ENCODE measurements at places on chromosomes 6 and 20.

- DNase-seq, result no peak
These were observed 304.7 kb upstream of the RGS17 start for GRCh38 chr6:153435787-153436186.

DNA sequence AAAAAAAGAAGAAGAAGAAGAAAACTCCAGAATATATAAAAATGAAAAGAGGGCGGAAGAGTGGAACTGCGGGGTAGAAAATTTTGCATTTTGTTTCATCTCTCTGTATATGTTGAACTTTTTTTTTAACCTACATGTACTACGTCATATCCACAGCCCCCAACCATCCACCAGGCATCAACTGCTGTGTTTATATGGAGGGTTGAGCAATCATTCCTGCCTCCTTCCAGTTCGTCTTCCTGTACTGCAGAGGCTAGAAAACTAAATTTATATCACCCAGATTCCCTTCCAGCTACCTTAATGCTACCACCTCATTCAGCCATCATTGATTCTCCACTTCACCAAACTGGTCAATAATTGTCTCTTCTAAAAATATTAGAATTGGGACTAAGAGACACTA lies 9.5 kb upstream of the SIGLEC1 start:
- DNase-seq, result no peak

DNA sequence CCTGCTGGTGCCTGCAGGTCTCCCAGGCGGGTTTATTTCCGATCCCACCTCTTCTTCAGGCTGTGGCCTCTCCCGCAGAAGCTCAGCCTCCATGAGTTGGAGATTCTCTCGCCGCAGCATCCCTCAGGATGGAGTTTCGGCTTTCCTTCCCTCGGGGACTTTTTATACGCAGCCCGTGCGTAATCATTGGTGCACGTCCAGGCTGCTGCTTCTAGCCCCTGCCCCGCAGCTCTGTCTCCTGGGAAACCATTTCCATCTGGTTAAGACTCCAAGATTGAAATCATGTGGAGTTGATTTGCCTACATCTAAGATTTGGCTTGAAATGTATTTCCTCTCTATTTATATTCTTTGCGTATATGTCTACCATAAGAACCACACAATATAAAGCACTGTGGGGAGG lies 46.7 kb upstream of the CARMIL1 start:
- DNase-seq, result no peak

DNA sequence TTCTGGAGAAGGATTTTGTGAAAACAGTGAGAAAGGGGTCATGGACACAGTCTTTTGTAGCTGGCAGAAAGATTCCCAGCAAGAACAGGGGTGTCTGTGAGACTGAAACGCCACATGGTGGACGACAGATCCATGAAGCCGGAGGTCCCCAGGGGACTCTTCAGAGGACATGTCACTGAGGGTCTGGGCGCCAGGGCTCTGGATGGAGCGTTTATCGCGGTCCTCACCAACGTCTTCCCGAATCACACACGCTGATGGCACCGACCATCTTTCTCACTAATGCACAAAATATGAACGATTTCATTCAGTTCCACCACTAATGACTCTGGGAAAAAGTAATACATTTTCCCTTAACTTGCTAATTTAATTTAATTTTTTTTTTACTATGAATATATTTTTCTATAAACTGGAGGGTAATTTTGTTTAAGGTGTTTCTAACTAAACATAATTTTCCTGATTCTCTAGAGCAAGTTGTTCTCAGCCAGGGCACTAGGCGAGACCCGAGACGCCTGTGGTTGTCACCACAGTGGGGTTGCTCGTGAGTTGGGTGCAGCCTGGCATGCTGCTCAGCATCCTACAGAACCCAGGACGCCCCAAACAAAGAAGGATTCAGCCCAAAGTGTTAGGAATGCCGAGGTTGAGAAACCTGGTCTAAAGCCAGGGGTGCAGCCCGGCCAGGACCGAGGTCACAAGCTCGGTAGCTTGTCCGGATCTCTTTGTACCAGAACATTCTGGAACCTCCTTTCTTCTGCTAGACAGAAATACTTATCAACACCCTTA lies 306.2 kb downstream of the TAF4 start:
- no peak for DNase-seq

DNA sequence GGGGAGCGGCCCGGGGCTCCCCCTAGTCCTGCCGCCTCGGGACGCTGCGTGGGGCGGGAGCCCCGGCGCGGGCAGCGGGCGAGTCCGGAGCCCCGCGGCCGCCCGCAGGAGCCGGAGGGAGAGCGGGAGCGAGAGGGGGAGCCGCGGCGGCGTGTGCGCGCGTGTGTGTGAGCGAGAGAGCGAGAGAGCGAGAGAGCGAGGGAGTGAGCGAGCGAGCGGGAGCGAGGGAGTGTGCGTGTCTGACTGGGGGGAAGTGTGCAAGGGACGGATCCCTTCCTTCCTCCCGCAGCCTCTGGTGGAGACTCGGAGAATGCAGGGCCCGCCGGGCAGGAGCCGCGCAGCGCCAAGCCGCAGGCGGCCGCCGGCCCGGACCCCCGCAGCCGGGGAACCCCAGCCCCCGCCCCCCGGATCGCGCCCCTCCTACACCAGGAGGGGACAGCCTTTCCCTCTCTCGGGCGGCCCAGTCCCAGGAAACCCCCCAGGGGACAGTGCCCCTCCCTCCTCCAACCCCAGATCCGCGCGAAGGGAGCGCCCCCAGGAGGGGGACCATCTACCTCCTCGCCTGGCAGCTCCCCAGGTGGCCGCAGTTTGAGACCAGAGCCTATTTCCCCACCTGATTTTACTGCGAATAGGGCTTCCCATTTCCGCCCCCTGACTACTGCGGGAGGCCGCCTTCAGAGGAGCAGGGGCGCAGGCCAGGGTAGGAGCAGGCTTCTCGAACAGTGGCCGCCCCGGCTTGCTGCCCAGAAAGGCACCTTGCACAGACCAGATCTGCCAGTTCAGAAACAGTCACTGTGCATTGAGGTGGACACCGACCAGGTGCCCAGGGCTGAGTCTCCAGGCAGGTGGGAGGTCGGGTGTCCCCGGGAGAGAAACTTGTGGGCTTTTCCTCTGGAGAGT lies at the start of gene CDH22:
Gene CDH22 (minus strand): TSS at position 241 of the 900 bp plus-strand sequence. CDS start 57,204 bp downstream, outside the sequence.
- no peak for DNase-seq

DNA sequence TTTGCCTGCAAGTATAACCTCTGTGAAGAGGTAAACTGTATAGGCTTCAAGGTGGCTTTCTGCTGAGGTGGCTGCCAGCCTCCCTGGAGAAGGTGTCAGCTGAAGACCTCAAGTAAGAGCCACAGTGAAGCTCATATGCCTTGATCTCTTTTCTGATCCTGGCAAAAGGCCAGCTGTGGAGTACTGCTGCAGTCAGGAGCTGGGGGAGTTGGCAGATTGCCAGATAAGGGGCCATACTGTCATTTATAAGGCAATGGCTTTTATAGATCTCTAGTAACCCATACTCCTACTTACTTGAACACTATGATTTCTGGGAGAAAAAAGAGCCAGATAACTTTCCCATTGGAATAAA lies 8.8 kb upstream of the CEP85L start:
- DNase-seq, result no peak

GRCh38 chr6:157445277-157446009 lies 64.5 kb downstream of the ZDHHC14 start:
- no peak for DNase-seq

DNA sequence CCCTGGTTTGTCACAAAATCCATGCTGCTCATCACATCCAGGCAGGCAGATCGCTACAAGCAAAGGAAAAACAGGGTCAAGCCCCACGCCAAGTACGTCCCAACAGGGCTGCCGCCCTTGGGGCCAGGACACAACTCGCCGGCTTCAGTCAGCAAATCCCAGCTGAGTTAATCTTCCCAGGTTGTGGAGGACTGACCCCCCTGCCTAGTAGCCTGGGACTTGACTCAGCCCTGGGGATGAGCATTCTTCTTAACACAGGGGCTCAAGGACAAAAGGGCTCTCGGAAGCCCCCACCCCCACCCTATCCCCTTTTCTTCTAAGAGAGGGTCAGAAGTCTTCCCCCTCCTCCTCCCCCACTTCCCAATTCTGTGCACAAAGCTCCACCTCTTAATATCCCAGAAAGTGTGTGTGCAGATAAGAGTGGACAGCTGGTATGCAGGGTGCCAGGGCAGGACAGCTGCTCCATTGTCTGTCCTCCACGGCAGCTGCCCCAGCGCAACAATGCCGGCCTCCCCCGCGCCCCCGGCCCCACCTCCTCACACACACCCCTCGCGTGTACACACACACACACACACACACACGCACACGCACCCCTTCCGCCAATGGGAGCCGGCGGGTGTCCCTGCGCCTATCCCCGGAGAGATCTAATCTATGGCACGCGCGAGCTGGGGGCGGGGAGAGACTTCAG lies 4.5 kb downstream of the DLL1 start:
- no peak for DNase-seq

- DNase-seq, result no peak
These were observed 205.5 kb upstream of the QKI start for GRCh38 chr6:163209005-163209404.

DNA sequence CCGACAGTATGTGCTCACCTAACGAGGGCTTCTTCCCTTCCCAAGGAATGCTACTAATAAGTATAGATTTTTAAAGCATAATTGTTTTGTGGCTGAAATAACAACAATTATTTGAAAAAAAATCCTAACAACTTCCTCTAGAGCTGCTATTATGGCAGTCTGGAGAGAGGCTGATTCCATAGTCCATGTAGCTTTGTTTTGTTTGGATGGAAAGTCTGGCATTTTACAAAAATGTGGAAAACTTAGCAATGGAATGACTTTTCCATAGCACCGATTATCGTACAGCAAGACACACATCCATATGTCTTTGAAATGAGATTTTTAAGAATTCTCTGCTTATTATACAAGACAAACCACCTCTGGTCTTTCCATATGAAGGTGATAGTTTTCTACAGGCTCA lies 252.4 kb upstream of the TAB2 start:
- no peak for DNase-seq

GRCh38 chr20:3080939-3081388 lies 3.6 kb downstream of the AVP start:
- no peak for DNase-seq

- peak; percentile 9 for DNase-seq
These were observed 31.9 kb upstream of the FABP7 start for GRCh38 chr6:122747573-122747972.

- no peak for DNase-seq
These were observed 2.2 kb downstream of the TFAP2A start for GRCh38 chr6:10412461-10413261.

- DNase-seq, result no peak
These were observed 34.9 kb upstream of the BMP6 start for GRCh38 chr6:7691021-7691420.

DNA sequence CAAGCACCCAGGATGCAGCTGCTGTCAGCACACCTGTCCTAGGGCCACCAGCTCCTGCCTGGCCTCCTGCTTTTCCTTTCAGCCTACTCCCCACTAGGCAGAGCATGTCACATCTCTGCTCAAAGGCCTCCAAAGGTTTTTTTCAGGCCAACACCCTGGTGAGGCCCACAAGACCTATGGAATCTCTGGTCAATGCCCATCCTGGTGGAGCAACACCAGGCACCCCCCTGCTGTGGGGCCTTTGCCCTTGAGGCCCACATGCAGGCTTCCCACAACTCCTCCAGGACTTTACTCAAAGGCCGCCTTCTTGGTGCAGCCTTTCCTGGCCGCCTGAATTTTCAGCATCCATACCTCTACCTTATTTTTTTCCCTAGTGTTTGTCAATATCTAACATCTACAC lies 76.9 kb downstream of the SLC23A2 start:
- DNase-seq, result no peak

GRCh38 chr20:37775200-37775599 lies 81.4 kb downstream of the CTNNBL1 start:
- DNase-seq, result no peak

DNA sequence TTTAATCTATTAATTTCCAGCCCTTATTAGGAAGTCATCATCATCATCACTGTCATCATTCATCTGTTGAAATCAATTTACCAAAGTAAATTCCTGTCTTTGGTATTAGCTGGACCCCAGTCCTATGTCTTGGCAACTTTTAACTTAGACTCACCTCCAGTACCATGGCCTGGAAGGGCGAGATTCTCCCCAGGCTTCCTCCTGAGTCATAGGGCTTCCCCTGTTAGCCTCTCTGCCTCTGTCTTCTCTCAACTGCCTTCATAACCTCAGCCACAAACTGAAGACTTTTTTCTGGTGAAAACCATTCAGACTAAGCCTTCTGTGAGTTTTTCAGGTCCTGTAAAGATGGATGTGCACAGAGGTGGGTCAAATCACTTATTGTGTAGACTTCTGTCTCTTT lies 95.0 kb downstream of the NKAIN2 start:
- no peak for DNase-seq

DNA sequence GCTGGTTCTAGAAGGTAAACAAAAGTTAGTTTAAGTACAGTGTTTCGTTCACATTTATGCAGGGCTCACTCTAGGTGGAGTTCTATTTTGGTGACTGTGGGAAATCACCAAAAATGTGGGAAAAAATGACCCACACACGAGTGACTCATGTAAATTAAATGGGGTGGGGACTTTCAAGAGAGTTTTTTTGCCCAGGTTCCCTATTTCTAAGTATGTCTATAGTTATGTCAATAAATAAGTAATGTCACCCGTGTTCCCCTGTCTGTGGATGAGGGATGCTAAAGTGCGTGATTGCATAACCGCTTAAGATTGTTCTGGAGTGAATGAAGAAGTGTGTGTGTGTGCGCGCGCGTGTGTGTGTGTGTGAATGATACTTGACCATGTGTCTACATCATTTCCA lies 69.1 kb downstream of the MYB start:
- peak; percentile 18 for DNase-seq

DNA sequence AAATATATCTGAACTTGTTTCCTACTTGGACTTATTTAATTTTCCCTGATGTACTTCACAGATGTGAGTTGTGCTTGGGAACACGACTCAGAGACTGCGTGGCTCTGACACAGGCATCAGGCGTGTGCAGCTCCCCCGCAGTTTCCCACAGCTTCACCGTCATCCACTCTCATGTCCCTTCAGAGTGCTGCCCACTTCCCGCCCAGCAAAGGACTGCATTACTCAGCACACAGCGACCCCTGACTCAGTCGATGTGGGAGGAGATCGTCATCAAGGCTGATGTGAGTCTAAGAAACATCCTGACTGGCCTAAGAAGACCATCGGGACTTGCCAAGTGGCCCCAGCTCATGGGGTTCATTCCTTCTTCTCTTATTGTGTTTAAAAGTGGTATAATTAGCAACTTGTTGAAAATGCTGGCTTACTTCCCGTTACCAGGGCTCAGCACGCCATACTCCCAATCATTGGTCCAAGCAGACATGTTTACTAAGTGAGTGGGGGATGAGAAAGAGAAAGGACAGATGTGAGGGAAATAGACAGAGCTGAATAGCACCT lies 539.4 kb upstream of the JARID2 start:
- no peak for DNase-seq

DNA sequence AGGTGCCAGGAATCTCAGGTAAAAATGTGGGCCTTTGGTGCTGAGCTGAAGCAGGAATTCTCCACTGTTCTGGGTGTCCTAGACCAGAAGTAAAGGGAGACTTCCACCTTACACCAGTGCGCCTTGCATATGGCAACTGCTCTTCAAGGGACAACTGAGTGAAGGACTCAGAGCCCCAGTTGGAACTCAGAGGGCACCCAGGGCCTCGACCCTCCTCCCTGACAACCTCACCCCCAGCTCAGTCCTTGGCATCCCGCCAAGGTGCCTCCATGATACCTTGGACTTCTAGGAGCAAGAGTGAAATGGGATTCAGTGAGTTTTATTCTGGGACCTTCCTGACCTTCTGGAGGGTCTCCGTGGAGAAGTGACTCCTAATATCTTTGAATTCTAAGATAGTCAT lies 153.7 kb upstream of the PROKR2 start:
- no peak for DNase-seq
